ENCODE measurements at places on chromosomes 1 and 21.

DNA sequence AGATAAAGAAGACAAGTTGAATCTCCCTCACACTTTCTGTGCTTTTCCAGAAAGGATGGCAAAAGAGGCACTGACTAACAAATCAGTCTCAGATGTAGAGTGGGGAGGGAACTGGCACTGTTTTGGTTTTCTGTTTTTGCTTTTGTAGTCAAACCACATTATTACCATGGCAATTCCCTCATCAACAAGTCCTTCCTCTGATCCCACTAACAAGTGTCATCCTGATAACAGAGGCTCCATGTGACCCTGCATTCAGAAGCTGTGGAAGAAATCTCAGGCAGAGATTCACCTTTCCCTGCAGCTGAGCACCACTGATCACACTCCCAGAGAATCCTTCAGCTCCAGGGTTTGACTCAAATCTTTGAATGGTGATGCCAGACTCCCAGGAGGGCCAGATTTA, 203.4 kb downstream of the TNR start:
- no peak for DNase-seq

DNA sequence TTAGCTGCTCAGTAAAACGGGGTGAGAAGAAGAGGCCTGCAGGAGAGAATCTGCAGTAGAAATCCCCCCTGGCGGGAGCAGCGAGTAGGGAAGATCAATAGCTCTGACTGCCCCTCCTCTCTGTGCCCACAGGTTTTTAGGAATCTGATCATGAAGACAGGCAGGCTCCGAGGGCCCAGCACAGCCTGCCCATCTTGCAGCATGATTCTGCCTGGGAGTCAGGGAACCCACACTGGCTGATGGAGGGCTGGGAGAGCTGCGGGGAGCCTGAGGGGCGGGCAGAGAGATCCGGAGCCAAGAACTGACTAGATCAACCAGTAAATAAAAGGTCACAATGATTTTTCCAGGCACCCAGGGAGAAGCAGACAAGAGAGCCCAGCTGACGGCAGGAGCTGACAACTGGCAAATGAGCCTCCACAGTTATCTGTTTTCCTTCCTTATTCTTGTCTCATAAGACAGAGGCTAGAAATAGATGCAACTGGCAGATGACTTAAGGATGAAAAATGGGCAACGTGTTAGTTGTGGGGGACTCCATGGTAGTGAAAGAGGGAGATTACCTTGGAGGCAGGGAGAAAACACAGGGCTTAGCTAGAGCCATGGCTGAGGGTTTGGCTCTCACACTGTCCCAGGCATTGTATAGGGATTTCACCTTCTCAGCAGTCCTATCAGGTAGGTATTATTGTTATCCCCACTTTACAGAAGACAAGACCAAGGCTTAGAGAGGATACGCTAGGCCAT, 116.2 kb downstream of the PLXNA2 start:
- DNase-seq = no peak

GRCh38 chr1:93829061-93829460, 49.9 kb downstream of the DNTTIP2 start:
- DNase-seq = no peak

DNA sequence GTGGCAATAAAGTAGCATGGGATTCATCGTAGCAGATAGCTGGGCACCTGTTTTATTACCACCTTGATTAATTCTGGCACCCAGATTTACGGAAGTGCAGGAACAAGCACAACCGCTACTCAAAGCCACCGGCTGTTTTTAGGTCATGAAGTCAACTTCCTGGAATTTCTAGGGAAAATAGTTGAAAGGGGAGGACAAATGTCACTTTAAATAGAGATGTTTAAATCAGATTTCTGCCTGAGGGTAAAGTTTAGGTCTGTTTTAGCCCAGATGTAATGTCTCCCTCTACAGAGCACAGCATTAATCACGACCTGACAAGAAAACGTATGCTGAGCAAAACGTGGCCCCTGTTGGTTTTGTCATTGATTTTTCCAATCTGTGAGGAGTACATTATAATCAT, 8.0 kb downstream of the ADGRL2 start:
- DNase-seq = no peak

GRCh38 chr1:51750729-51751128, 127.8 kb downstream of the NRDC start:
- DNase-seq = no peak

DNA sequence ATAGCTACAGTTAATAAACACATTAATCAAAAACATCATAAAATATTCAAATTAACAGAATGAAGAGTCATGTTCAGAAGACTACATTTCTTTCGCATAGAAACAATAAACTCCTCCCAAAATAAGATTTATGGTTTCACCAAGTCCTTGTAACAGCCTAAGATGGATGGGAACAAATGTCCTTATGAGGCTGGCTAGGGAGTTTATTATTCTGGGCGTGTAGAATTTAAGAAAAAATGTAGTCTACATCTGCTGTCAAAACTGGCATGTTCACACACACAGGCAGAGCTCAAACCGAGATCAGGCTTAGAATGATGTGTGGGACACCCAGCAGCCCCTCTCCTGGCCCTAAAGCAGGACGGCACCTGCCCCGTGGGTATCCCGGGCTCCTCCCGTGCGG, 101.1 kb downstream of the NPHP4 start:
- DNase-seq = no peak

- DNase-seq = no peak
These were observed 15.1 kb downstream of the USP25 start for GRCh38 chr21:15744926-15745325.

- DNase-seq = peak; percentile 77
These were observed 55.2 kb downstream of the SLC9A1 start for GRCh38 chr1:27099587-27100334.

GRCh38 chr1:60068393-60069045, 5.1 kb downstream of the C1orf87 start:
- DNase-seq = no peak

DNA sequence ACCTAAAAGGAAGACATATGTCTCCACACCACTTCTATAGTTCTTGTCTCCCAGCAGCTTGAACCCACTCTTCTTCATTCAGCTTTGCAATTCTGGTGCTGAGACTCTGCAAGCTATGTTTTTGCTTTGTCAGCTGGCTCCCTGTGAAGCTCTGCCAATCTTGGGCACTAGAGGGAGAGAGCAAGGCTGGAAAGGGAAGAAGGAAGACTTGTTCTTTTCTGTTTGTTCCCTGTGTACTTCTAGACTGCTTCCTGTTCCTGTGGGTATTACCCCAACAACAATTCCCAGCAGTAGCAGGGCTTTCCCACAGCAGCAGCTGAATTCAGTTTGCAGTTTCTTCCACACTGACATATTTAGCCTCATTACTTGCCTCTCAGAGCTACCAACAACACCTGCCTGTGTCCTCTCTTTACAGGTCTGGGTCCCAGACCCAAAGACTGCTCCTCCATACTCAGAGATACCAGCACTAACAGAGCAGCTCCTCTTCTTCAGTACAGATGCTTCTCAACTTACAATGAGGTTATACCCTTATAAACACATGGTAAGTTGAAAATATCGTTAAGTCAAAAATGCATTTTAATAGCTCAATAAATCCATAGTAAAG, 275.2 kb upstream of the NEGR1 start:
- no peak for DNase-seq

DNA sequence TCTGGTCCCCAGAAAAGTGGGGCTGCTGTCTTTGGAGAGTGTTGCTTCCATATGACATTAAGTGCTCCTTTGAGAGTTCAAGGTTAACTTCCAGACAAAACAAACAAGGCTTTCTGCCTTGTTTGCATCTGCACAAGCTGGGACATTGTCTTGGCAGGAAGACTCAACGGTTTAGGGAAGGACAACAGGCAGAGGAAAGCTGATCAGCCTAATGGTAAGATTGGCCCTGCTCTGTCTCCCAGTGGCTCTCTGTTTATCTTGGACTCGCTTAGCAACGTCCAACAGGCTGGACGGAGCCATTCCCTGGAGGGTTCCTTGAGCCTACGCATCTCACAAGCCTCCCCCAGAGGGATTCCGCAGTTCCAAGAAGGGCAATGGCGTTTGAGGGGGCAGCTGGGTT, 62.2 kb upstream of the SLC44A3 start:
- DNase-seq = no peak

DNA sequence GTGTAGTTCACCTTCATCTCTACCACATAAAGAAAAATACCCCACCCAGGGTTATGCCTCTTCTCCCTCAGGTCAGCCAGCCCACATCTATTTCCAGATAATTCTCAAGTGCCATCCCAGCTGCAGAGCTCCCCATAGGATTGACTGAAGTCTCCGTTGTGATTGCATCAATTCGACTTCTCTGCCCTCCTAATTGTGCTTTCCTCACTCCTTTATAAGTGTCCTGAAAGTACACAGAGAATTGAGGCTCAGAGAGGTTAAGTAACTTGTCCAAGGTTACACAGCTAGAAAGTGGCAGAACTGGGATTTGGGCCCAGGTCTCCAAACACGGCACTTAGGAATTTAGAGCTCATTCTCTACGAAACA, 15.0 kb downstream of the ZSWIM5 start:
- no peak for DNase-seq

DNA sequence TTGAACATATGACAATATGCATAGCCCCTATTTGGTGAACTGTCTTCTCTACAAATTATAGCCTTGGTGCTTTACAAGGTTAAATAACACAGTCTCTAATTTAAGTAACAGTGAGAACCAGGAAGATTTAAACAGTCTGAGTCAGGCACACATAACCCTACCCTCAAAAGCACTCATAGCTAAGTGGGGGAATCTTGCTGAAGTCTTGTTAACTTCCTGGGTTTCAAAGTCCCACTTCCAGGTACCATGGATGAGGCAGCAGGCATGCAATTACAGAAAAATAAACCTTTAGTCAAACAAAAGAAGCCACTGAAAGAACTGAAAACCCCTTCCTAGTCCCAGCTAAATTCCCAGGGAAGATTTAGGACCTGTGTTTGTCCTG, 147.6 kb downstream of the PBX1 start:
- no peak for DNase-seq

GRCh38 chr1:230743899-230744298, 3.3 kb upstream of the CAPN9 start:
- no peak for DNase-seq

DNA sequence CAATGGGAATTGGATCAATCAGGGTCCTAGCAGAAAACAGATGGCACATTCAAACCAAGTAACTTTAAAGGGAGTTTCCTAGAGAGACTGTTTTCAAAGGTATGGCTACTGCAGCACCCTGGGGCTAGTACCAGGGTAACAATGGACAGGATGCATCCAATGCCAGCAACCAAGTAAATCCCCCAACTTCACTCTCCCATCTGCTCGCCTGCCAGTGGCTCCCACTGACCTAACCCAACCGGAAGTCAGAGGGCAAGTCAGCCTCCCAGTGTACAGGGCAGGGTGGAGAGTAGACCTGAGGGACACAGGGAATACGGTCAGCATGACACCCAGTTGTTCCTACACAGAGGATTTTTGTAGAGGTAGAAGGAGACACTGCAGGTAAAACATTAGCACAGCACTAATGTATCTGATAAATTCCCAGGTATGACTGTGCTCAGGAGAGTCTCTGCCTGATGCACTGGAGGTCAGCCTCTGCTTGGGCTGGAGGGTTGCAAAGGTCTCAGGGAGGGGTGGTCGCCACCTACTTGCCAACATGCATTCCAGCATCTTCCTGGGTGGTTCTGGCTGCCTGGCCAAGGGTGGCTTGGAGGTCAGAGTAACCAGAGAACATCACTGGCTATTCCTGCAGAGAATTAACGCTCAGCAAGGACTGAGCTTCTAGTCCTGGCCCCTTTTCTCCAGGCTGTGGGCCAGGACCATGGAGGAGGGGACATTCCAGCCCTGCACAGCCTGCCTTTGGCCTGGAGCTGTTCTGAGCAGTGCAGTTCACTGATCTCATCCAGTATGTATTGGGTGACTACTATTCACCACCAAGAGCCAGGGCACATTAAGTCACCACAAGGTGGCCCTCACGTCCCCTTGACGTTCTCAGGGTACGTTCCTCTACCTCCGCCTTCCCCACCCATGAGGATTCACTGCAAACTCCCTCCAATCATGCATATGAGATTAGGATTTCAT, 5.1 kb upstream of the GJA4 start:
- DNase-seq = no peak

DNA sequence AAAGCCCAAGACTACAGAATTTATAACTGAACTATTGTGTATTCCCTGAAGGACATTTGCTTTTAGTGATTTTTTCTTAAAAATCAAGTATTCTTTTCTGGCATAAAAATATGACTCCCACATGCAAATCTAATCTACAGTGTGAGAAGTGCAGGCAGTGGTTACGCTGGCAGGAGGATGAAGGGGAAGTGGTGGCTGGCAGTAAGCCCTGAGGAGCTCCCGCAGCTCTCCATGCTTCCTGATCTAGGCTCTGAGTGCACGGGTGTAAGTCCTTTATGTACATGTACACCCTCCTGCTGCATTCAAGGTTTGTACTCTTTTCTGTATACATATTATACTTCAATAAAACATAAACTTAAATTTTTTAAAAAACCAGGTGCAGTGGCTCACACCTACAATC, 67.5 kb upstream of the PRDX6 start:
- no peak for DNase-seq

GRCh38 chr1:205810448-205811157, 2.4 kb downstream of the SLC41A1 start:
- no peak for DNase-seq

GRCh38 chr1:37634244-37634991, at the start of gene RSPO1:
Gene RSPO1, minus strand, starts transcription at chr1:37634892. Its CDS starts 5,231 bp downstream, at chr1:37629661.
- DNase-seq = peak; percentile 57

GRCh38 chr1:227192163-227192562, 126.1 kb downstream of the CDC42BPA start:
- no peak for DNase-seq

GRCh38 chr1:53069265-53069662, 7.3 kb downstream of the PODN start:
- DNase-seq = no peak

DNA sequence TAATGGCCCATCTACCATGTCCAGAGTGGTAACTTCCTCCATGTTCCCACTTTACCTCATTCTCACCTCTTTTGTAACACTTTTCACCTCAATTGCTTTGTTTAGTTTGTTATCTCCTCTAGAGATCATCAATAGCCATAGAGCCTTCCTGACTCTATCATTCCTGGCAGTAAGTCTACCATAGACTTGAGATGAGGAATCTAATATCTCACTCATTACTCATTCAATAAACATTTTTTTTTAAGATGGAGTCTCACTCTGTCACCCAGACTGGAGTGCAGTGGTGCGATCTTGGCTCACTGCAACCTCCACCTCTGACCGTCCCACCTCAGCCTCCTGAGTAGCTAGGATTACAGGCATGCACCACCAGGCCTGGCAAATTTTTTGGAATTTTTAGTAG, 7.1 kb downstream of the NMNAT2 start:
- no peak for DNase-seq

DNA sequence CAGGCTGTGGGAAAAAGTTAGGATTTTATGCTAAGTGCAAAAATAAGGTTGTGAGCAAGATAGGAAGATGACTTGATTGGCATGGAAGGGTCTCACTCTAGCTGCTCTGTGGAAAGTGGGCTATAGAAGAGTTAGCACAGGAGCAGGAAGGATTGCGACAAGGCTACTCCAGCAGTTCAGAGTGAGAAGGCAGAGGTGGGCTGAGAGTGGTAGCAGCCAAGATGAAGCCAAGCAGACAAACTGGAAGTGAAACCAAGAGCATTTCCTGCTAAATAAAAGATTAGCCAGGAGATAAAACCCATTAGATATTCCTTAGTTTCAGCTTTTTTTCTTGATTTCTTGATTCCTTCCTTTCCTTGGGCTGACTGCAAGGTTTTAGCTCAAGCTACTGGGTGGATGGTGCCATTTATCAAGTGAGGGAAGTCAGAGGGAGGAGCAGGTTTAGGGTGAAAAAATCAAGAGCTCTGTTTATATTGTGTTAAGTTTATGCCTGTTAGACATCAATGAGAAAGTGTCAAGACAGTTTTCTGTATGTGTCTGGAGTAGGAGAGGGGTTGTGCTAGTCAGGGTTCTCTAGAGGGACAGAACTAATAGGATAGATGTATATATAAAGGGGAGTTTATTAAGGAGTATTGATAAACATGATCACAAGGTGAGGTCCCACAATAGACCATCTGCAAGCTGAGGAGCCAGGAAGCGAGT, 33.1 kb upstream of the ZNF644 start:
- peak; percentile 32 for DNase-seq

Data from GM13977 (cell line).